ENCODE measurements at places on chromosomes 2 and 18.

- no peak for DNase-seq
Measured at GRCh38 chr18:32337821-32338220, 132.9 kb downstream of the GAREM1 start.

- no peak for DNase-seq
Measured at GRCh38 chr2:159089543-159089942, 121.1 kb downstream of the TANC1 start.

GRCh38 chr2:9107168-9108025 lies 99.2 kb upstream of the ASAP2 start:
- no peak for DNase-seq

GRCh38 chr2:235749121-235749770 lies 255.4 kb downstream of the AGAP1 start:
- DNase-seq, result no peak

GRCh38 chr2:8536686-8537561 lies 144.9 kb upstream of the ID2 start:
- no peak for DNase-seq

GRCh38 chr2:171452773-171453172 lies 18.7 kb downstream of the DCAF17 start:
- DNase-seq, result no peak

- DNase-seq, result no peak
Measured at GRCh38 chr2:46699934-46700256, 215.7 kb downstream of the MCFD2 start.

GRCh38 chr2:241638940-241639339 lies 1.4 kb downstream of the ATG4B start:
- no peak for DNase-seq

DNA sequence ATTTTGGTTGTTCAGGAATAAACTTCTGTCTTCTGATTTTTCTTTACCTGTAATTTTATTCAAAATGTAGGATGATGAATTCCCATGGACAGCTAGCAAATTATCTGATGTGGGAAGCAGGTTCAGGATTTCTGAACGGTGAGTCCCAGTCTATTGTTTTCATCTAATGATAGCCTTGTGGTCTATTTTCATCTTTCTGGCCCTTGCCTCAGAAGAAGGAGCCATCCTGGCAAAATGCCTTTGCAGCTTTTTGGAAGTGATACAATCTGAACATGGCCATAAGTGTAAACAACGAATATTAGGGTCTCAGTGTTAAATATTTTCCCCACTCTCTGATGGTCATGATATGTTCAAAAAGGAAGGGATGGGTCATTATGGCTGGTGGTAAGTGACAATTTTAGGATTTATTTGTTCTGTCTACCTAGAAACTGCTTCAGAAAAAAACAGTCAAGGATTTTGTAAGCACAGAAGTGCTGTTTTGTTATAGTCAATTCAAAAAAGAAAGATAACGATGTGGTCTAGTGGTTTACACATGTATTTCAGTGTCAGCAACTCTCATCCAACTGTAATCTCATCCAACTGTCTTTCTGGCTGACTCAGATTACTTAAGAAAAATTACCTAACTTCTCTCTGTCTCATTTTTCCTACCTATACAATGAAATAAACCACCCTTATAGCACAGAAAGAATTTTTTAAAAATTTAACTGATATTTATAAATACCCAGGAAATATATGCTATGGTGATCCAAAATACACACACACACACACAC lies 272.6 kb upstream of the ERBB4 start:
- DNase-seq, result no peak

- no peak for DNase-seq
Measured at GRCh38 chr2:190875891-190876290, 4.7 kb upstream of the GLS start.

- no peak for DNase-seq
Measured at GRCh38 chr18:35912332-35912731, 60.1 kb upstream of the RMP24 start.

DNA sequence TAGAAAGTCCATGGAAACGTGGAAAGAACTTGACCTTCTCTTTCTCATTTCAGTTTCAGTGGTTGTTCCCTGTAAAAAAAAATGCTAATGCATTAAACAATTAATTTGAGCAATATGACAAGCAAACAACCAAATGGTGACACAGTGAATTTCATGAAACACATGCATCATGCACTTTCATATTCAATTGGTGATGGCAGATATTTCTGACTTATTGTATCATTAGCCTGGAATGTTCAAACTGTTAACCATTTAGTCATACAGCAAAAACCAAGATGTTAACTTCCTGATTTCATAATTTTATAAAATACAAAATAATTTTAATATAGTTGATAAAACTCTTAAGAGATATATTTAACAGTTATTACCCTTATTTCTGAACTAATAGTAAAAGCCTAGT lies 85.5 kb downstream of the SCN1A start:
- no peak for DNase-seq

DNA sequence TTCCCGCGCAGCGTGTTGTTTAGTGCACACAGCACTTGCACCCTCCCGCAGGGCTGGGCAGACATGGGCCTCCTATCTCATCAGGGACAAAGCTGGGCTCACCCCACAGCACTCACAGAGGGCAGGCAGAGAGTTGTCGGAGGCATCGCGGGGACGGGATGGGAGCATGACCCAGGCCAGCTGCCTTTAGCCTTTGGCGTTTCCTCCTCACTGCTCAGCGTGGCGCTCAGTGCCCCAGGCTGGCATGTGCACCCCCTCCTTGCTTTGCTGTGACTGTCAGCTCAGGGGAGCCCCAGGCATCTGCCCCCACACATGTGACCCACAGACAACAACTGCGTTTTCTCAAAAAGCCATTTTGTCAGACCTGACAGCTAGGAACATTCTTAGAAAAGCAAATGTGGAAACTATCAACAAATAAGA lies 101.1 kb downstream of the RNF144A start:
- no peak for DNase-seq

GRCh38 chr2:237487496-237487895 lies 445 bp downstream of the MLPH start:
- DNase-seq, result no peak

DNA sequence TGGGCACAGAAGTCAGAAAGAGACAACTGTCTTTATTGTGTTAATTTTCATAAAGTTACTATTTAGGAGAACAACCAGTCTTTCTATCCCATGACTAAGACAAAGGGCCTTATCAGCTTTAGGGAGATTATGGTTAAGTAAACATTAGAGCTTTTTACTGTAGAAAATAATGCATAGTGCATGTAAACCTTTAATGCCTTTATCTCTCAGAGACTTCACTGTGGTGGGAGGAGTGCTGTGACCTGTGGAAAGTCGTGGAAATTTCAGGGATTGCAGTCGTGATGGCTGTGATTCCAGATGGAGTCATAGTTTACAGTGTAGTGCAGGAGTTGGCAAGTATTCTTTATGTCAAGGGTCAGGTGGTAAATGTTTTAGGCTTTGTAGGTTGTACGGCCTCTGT lies 15.8 kb downstream of the ZNF236 start:
- DNase-seq, result no peak

DNA sequence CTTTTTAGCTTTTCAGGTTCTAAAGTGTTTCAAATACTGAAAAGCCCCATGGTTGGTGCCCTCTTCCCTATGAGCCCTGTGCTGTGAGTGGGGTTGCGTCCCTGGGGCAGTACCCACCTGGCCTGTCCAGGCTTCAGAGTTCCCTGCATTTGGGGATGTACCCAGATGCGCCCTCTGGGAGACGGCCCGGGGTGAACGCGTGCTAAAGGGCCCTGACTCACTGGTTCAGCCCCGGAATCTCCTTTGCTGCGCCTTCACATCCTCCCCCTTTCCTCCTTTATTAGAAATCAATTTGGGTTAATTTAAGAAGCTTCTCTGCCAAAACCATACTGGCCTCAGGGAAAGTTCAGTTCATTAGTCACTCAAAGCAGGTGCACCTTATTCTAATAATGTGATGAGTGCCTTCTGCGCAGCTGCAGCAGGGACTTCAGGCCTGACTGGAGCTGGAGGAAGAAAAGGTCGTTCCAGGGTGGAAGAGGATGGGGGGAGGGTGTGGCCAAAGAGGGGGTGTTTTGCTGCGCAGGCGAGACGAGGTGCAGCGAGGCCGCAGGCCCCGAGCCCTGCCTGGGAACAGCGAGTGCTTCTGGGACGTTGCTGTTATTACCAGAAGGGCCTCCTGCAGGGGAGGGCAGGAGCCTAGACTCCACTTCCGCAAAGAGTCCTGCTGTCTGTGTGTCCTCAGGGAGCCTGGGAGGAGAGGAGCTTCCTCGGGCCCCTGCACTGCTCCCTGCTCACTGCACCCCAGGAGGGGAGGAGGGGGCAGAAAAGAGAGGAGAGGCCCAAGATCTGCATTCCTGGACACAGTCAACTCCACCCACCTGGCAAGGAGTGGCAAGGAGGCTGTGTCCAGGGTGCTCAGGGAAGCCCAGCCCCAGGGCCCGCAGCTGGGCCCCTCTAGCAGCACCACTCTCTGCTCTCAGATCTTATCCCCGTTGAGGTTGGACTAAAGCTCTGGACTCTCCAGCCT lies 223.2 kb upstream of the PXDN start:
- no peak for DNase-seq

DNA sequence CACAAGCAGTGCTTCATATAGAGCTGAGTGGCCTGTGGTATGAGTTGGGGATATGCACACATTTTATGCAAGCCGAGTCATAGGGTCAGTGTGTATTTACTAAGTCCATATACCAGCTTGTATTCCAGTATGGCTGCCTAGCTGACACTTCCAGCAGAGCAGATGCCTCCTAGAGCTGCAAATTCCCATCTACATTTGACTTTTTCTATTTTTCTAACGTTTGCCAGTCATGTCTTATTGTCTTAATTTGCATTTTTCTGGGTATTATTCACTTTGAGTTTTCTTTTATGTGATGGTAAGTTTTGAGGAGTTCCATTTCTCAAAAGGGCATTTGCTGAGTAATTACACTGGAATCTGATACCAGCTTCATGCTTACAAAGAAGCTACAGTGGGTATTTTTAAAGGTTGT lies 334.5 kb upstream of the CDH2 start:
- DNase-seq, result no peak

GRCh38 chr2:30927465-30928075 lies 120.3 kb upstream of the CAPN13 start:
- DNase-seq, result no peak

DNA sequence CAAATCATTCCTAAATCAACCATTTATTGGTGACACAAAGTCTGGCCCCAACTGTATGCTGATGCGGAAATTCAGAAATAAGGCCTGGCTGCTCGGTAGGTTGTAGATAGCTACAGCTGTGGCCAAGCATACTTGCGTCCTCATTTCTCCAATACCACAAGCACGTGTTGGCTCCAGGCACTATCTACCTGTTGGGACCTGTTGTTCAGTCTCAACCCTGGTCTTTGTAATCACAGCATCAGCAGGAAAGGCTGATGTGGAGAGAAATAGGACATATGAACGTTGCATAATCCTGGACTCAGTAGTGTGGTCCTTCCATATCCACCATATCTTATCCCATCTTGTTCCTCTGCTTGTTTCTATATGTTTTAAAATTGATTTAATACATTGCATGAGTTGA lies 212.6 kb downstream of the PMAIP1 start:
- DNase-seq, result no peak

- DNase-seq, result no peak
Measured at GRCh38 chr2:55134316-55134706, 84.1 kb upstream of the RTN4 start.

- DNase-seq, result no peak
Measured at GRCh38 chr2:207474863-207475485, 54.8 kb upstream of the CREB1 start.

DNA sequence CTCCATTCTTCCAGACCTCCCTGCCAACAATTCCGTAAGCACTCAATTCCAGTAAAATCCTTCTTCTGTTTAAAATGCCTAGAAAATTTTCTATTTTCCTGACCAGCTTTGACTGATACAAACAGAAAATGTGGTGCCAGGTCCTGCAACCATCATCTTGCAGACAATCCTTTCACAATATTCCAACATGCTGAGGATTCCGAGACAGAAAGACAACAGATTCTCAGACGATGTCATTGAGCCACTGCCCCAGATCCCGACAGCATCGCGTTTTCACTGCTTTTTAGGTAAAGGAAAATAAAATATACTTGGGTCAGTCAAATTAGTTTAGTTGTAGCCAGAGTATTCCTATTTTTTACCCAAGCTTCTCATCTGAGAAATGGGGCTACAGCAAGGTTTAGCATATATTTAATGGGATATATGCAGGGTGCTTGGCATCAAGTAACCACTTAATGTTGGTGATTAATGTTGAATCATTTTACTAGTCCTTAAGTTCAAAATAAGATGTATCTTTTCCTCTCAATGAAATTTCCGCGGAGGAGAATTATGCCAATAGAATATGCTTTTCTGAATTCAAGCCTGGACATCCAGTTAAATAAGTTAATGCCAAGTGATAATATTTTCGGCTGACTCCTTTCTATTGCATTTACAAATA lies 866.6 kb downstream of the SLC4A3 start:
- no peak for DNase-seq

DNA sequence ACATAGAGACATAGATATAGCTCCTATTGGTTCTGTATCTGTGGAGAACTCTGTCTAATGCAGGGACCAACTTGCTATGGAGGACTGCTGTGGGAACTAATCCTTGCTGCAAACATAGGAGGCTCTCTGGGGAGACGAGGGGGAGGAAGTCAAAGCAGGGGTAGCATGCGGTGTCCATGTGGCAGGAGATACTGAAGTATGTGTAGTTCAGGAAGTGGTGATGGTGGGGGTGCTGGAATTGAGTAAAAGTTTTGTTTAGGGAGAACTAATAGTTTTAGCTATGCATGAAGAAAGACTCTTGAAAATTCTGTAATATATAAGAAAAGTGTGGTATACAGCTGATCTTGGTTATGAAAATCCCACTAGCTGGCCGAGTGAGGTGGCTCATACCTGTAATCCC lies 62.0 kb downstream of the ANKRD44 start:
- DNase-seq, result no peak

Measured in stimulated activated CD4-positive, alpha-beta T cell treated with anti-CD3 and anti-CD28 coated beads, Interleukin-1b, Interleukin-23, amount 100 ng/mL, for 1 hour (primary cell).